Brain (organoid and tissue), 16 donors: ENCODE measurements at places on chromosomes 7 and 10. TPM values are rescaled to one million over a fixed set of nuclear protein-coding genes. Genes with fewer than 3 reads are reported as not detected.

DNA sequence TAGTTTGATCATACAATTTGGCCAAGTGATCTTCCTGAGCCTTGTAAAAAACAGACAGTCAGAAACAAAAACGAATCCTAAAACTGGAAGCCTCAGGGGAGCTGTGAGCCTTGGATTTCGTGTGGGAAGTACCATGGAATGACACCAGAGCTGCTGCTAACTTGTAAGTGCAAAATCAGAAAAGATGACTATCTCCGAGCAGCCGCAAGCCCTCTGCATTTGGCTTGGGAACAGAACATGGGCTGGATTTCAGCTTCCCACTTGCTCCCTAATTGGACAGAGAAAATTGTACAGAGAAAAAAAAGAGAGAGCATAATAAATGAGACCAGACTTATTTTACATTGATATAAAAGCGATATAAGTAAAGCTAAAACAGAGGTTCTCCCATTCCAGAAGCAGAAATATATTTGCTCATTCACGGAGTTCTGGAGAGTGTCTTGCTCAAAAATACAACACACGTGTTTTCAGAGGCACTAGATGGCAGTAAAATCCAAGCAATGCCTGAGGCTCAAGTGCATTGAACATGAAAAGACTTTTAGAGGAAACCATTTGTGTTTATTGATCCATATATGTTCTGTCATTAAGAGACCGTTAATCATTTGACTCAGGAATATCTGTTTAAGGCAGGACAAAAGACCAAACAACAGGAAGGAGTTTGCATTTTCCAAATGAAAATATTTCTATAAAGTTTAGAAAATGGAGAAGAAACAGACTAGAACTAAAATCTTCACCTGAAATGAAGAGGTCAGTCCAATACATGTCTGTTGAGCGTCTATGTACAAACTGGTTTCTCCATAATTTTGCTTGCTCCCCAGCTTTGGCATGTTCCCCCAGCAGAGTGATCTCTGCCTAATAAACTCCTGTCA is 78.3 kb upstream of the SLC26A5 start:
- DNase-seq, result peak; percentile 80

GRCh38 chr10:49253340-49253906 is 45.5 kb upstream of the C10orf71 start:
- no peak for DNase-seq

GRCh38 chr10:37566332-37566731 is 291.1 kb downstream of the ZNF248 start:
- DNase-seq, result no peak

- no peak for DNase-seq
Measured at GRCh38 chr7:7988706-7989105, 20.1 kb downstream of the GLCCI1 start.

DNA sequence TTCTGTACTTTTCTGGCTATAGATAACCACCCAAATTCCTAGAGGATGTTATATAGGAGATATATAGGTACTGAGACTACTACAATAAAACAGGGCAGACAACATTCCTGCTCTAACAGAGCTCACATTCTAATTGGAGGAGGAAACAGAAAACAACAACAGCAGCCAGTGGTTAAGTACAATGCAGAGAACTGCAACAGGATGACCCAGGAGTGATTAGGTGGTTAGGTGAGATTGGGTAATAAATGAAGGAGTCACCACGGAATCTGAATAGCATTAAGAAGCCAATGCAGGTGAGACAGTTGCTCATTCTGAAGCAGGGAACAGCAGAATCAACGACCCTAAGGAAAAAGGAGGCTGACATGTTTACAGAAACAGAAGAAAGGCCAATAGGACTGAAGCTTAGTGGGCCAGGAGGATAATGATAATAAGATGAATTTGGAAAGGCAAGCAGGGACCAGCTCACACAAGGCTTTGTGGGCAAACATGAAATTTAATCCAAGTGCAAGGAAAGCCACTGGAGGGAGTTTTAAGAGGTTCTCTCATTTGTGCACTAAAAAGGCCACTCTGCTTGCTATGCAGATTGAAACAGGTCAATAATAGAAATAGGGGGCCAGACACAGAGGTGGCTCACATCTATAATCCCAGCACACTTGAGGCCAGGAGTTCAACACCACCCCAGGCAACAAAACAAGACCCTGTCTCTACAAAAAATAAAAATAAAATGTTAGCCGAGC is 16.9 kb upstream of the REEP3 start:
- no peak for DNase-seq

- DNase-seq, result peak; percentile 87
Measured at GRCh38 chr10:60235001-60235400, 154.7 kb downstream of the ANK3 start.

DNA sequence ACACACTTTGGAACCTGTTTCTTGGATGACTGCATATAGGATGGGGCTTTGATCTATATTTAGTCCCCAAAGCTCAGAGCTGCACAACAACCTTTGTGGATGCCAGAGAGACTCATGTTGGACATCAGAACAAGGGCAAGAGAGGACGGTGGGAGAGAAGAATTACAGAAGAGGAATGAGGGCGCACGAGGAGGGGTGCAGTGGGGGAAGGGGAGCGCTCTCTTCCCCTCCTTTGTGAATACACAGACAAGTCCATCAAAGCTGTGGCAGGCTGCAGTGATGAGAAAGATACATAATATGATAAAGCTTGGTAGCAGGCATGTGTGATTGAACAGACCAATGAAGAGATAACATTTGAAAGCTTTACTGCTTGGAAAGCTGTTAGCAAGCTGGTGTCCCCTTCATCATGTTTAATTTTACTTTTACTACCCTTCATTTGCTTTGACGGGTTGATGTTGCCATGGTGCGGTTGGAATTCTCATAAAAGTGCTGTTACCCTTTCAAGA is 857.8 kb downstream of the KCNMA1 start:
- peak; percentile 93 for DNase-seq

- DNase-seq, result no peak
Measured at GRCh38 chr10:124675824-124676223, 68.4 kb downstream of the FAM53B start.

GRCh38 chr7:134885967-134886352 is 100.3 kb upstream of the AGBL3 start:
- no peak for DNase-seq

- peak; percentile 38 for DNase-seq
Measured at GRCh38 chr7:107694386-107694785, 33.8 kb downstream of the SLC26A4 start.

GRCh38 chr7:65981965-65982792 is at the start of gene GUSB:
GUSB (minus strand) TSS chr7:65982213; CDS start chr7:65982183, 30 bp downstream.
- DNase-seq, result peak; percentile 96

GRCh38 chr10:80681142-80681541 is 143.4 kb downstream of the SH2D4B start:
- no peak for DNase-seq

DNA sequence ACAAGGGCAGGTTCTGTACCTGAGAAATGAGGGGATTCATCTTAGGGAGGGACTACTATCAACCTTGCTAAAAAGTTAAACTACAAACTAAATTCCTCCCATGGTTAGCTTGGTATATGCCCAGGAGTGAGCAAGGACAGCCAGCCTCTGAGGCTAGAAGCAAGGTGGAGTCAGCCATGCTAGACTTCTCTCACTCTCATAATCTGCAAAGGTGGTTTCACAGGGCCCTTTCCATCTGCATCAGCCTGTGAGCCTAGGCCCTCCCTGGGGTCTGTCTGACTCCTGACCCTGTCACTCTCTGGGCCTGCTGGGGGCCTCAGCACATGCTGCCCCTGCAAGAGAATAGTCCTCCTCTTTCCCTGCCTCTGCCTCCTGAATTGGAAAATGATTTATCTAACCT is 66.1 kb downstream of the ABCA13 start:
- DNase-seq, result no peak

DNA sequence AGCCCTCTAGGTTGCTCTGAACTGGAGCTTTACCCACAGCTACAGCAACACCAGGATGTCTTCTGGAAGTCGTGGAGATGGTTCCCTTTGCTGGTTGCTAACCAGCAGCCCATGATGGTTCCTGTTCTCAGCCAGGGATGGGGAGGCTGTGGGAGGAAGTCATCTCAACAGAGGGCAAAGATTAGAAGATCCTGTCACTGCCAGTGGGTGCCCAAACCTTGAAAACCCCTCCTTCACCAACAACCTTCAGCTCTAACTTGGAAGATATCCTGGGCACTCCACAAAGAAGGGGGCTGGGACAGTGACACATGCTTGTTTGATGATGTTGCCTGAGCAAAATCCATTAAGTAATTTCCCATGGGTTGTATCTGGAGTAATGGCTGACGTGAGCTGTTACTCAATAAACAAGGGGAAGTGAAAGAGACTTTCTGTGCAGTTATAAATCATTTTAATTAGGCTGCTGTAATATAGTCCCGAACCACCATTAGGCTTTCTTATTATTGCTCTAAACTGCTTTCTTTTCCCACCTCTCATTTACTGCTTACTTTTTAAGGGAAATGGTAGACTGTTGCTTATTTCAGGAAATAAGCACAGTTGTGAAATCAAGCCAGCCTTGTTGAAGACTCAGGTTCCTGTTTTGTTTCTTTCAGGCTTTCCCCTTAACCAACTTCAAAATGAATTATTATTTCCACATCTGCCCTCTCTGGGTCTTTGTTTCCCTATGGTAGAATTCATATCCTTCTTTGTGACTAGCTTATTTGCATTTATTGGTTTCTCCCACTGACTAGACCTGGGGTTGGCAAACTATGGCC is 124.8 kb downstream of the PPP1R17 start:
- DNase-seq, result no peak

DNA sequence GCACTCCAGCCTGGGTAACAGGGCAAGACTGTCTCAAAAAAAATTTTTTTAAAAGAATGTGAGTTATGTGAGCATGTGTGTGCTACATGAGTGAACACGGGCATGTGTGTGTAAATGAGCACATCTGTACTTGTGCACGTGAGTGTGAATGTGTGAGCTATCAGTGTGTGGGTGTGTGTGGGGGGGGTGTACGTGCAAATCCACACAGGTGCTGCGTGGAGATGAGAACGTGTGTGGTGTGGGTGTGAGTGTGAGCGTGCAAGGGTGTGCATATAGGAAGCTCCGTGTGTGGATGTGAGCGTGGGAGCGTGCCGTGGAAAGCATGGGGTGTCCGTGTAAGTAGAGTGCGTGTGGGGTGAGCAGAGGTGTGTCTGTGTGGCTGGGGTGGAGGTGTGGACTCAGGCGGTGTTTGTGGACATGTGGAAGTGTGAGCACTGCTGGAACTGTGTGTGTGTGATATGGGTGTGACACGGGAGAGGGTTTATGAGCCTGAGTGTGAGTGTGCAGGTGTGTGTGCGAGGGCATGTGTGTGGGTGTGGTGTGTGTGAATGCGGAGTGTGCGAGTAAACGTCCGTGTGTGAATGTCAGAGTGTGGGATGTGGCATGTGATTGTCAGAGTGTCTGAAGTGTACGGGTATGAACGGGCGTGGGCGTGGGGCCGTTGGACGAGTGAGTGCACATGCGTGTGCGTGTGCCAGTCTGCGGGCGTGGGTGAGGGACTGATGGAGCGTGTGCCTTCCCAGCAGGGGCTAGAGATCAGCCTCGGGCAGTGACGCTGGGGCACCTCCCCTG is 45.9 kb upstream of the TNRC18 start:
- no peak for DNase-seq

DNA sequence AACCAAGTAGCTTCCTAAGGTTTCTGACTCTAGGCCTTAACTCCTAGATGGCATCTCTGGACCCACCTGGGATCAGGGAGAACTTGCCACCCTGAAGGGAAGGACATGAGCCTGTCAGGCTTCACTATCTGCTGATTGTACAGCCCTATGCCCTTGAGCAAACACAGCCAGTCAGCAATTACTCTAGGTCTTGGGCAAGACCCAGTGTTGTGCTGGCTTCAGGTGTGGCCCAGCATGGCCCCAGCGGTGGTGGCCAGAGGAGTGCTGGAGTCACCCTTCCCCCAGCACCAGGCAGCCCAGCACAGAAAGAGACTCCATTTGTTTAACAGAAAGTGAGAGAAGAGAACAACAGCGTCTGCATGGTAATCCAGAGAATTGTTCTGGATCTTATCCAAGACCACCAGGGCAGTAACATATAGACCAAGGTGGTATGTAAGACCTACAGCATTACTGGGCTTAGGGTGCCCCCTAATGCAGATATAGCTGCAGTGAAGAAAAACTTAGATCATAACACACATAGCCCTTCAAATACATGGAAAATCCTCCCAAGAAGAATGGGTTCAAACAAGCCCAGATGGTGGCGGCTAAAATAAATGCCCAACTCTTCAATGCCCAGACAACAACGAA is 207.7 kb downstream of the MAGI2 start:
- DNase-seq, result no peak

- no peak for DNase-seq
Measured at GRCh38 chr10:71369602-71370001, 27.1 kb upstream of the CDH23 start.

- DNase-seq, result no peak
Measured at GRCh38 chr7:78148166-78148894, 349.8 kb downstream of the PHTF2 start.

DNA sequence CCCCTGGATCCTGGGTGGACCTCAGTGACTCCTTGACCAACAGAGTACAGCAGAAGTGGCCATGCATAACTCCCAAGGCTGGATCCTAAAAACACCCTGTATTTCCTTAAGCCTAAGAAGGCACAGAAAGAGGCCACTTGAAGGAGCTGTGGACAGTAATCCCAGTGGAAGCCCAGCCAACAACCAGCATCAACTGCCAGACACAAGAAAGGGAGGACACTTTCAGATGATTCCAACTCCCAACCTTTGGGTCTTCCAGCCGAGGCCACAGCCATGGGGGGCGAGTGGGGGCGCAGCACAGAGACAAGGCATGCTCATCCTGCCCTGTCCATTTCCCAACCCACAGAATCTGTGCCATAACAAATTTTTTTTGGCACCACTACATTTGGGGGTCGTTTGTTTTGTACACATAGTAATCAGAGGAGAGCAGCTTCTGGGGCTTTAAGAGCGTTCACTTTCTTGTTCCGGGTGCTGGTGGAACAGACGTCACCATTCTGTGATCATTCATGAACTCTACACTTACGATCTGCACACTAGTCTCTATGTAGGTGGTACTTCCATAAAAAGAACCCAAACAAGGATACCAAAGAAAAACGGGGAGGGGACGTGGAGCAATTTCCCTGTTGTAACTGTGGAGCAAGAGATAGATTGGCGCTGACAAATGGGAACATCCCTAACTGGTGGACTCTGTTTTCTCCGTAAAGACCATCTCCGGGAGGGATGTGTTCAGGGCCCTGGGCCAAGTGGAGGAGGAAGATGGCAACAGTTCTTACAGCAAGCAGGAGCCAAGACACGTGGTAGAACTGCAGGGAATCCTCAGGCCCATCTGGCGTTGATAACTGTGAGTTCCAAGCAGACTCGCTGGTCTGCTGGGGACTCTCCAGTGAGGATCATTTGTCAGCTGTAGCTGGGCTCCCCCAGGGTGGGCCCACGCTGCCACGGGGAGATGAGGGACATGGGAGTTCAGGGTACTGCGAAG is 6.0 kb upstream of the SLC29A3 start:
- peak; percentile 61 for DNase-seq

GRCh38 chr7:4806983-4807597 is 31.7 kb downstream of the AP5Z1 start:
- no peak for DNase-seq

ZNF746 gene
- 12.5 TPM for polyA plus RNA-seq

TCERG1L gene
- polyA plus RNA-seq, result 7.8 TPM

GCK gene
- polyA plus RNA-seq, result 41.6 TPM

DYDC2 gene
- 1.2 TPM for polyA plus RNA-seq

SPAM1 gene
- polyA plus RNA-seq, result not detected

FAM171A1 gene
- 78.6 TPM for polyA plus RNA-seq

CDK1 gene
- polyA plus RNA-seq, result 30.6 TPM

APBB1IP gene
- 1.9 TPM for polyA plus RNA-seq

CCL24 gene
- 1.4 TPM for polyA plus RNA-seq

OR13A1 gene
- polyA plus RNA-seq, result not detected

ZNF511 gene
- 39.1 TPM for polyA plus RNA-seq

SLC13A4 gene
- 7.1 TPM for polyA plus RNA-seq
